Activated naive CD8-positive, alpha-beta T cell treated with anti-CD3 and anti-CD28 coated beads for 36 hours (primary cell): ENCODE measurements at places on chromosomes 6 and 20.

GRCh38 chr6:146682919-146683318 lies 84.1 kb downstream of the ADGB start:
- H3K27me3 ChIP-seq: peaks cover 8% of the 10 kb centered on the region
- H3K27ac ChIP-seq: no peak overlapping the region
- no peak overlapping the region for H3K4me3 ChIP-seq
- H3K4me1 ChIP-seq: no peaks in the 10 kb centered on the region
- H3K36me3 ChIP-seq: no peaks in the 10 kb centered on the region
- no peak for DNase-seq

- H3K27me3 ChIP-seq: peaks cover 92% of the 10 kb centered on the region
- H3K36me3 ChIP-seq: no peaks in the 10 kb centered on the region
- peaks cover 10% of the 10 kb centered on the region for H3K4me1 ChIP-seq
These were observed at the start of gene SYCP2L for GRCh38 chr6:10886691-10887502. Gene SYCP2L (plus strand): TSS chr6:10887052. CDS start chr6:10887127, 75 bp downstream.

- H3K4me1 ChIP-seq: no peaks in the 10 kb centered on the region
- H3K4me3 ChIP-seq: no peak overlapping the region
- H3K36me3 ChIP-seq: no peaks in the 10 kb centered on the region
- DNase-seq: no peak
- H3K27ac ChIP-seq: no peak overlapping the region
- H3K27me3 ChIP-seq: no peaks in the 10 kb centered on the region
These were observed 158.5 kb downstream of the BTBD3 start for GRCh38 chr20:12076200-12076599.

- no peak overlapping the region for H3K27ac ChIP-seq
- no peak overlapping the region for H3K4me3 ChIP-seq
- no peaks in the 10 kb centered on the region for H3K27me3 ChIP-seq
- H3K36me3 ChIP-seq: peaks cover 29% of the 10 kb centered on the region
- DNase-seq: no peak
These were observed 12.7 kb downstream of the STXBP5 start for GRCh38 chr6:147216915-147217314.

DNA sequence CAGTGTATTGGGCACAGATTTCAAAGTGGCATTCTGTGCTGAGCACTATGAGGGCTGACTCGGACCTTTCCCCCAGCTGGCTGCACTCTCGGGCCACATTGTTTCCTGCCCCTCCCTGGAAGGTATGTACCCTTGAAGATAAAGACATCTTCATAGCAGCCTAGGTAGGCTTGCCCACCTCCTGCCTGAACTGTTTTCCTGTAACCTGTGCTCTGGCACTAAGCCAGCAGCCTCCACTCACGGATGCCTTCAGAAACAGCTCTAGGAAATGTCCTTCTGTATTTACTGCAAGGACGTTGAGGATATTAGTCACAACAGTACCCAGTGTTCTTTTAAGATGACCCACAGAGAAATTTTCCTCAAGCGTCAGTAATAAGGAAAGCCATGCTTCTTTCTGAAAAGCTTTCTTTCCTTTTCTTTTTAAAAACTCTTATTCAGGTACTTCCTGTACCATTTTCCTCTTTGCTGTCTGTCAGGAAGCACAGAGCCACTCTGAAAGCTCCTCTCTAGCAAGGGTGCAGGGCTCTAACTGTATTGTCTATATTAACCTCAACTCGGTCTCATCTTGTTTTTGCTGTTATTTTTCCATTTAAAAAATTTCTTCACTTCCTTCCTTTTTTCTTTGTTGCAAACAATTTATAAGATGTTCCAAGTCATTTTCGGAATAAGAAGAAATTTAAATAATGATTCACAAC lies 43.5 kb downstream of the TTI1 start:
- no peak for DNase-seq
- H3K4me3 ChIP-seq: no peak overlapping the region
- no peaks in the 10 kb centered on the region for H3K27me3 ChIP-seq
- peaks cover 18% of the 10 kb centered on the region for H3K4me1 ChIP-seq

- H3K4me1 ChIP-seq: peaks cover 49% of the 10 kb centered on the region
- DNase-seq: peak; percentile 86
- peak overlapping the region; percentile 92 for H3K4me3 ChIP-seq
- H3K27ac ChIP-seq: peak overlapping the region; percentile 95
These were observed 703 bp downstream of the SNX9 start for GRCh38 chr6:157823528-157824370.

GRCh38 chr6:92989656-92990055 lies 429.7 kb downstream of the EPHA7 start:
- H3K27ac ChIP-seq: no peak overlapping the region
- DNase-seq: no peak
- no peaks in the 10 kb centered on the region for H3K36me3 ChIP-seq
- no peaks in the 10 kb centered on the region for H3K27me3 ChIP-seq
- H3K4me1 ChIP-seq: no peaks in the 10 kb centered on the region

GRCh38 chr20:50693001-50693400 lies 1.7 kb upstream of the RIPOR3 start:
- H3K4me3 ChIP-seq: no peak overlapping the region
- DNase-seq: no peak
- no peak overlapping the region for H3K27ac ChIP-seq
- peaks cover 10% of the 10 kb centered on the region for H3K4me1 ChIP-seq

DNA sequence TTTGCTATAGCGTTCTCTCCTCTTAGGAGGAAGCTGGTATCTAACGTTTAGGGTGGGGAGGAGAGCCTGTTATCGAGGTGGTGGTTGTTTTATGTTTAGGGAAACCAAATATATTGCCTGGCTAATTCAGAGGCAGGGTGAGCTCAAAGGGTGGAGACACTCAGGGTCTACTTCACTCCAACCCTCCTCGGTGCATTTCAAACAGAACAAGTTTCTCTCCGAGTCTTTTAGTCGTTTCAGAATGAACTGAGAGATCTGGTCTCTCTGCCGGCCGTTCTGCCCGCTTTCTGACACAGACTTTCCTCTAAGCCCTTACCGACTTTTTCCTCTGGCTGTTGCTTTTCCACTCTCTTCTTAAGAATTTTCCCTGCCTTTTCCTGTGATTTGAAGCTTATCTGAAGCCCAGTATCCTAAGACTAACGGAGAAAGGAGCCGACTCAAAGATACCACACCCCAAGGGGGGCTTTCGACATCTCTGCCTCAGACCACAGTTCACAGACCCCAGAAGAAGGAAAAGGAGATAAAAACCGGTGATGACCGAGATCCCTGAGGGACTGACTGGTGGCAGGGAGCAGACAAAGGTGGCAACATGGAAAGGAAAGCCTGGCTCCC lies 865 bp downstream of the STK38 start:
- H3K27ac ChIP-seq: peak overlapping the region; percentile 98
- peaks cover 19% of the 10 kb centered on the region for H3K36me3 ChIP-seq
- peak; percentile 40 for DNase-seq
- peaks cover 4% of the 10 kb centered on the region for H3K27me3 ChIP-seq
- peak overlapping the region; percentile 100 for H3K4me3 ChIP-seq

- no peak for DNase-seq
- H3K36me3 ChIP-seq: peaks cover 31% of the 10 kb centered on the region
These were observed 41.2 kb downstream of the CDC5L start for GRCh38 chr6:44428682-44429081.

DNA sequence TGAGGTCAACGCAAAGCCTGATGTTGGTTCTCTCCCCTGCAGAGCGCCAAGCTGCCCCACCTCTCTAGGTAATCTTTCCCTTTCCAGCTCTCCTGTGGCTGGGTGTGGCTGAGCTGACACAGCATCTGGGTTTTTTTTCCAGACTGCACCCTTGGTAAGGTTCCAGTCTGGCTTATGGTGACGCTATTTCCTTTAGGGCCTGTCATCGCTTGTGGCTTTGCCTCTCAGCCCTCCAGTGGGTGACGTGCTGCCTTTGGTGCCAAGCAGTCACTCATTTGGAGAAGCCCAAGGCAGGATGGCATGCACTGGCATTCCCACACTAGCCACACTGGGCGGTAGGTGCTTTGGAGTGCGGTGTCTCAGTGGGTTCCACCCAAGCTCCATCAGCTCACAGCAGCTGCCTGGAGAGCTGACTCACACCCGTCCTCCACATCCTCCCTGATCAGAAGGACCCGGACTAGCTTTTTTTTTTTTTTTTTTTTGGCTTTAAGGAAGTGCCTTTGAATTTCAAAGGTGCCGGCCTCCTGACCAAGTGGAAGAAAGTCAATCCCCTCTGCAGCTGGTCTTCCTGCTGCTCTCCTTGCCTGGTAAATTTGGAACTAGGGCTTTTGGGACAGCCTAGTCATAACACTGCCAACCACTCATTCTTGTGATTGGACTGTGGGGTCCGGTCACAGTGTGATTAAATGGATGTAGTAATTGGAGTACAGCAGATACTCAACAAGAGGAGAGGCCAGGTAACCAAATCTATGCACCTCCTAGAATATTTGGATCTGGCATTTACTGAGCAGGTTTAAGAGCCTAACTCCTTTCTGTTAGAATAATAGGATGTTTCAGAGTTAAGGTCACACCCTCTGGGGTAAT lies 153.6 kb downstream of the CD83 start:
- H3K4me3 ChIP-seq: no peak overlapping the region
- H3K36me3 ChIP-seq: no peaks in the 10 kb centered on the region
- peaks cover 39% of the 10 kb centered on the region for H3K4me1 ChIP-seq
- H3K27me3 ChIP-seq: no peaks in the 10 kb centered on the region
- peak; percentile 57 for DNase-seq

DNA sequence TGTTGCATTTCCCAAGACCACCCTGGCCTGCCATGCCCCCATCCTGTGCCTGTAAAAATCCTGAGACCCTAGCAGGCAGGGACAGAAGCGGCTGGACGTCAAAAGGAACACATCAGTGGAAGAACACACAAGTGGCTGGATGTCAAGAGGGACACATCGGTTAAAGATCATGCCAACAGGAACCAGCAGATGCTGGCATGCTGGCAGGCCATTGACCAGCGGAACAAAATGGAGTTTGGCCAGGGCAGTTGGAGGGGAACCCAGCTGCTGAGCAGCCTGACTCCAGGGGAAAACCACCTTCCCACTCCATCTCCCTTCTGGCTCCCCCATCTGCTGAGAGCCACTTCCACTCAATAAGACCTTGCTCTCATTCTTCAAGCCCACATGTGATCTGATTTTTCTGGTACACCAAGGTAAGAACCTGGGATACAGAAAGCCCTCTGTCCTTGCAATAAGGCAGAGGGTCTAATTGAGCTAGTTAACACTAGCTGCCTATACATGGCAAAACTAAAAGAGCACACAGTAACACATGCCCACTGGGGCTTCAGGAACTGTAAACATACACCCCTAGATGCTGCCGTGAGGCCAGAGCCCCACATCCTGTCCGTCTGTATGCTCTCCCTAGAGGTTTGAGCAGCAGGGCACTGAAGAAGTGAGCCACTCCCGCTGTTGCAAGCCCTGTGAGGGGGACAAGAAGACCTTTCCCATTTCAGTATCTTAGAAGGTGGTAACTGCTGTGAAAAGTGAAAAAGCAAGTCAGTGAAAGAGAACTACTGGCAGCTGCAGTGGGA lies 4.2 kb upstream of the TSBP1 start:
- no peak overlapping the region for H3K4me3 ChIP-seq
- no peaks in the 10 kb centered on the region for H3K36me3 ChIP-seq
- no peaks in the 10 kb centered on the region for H3K4me1 ChIP-seq

DNA sequence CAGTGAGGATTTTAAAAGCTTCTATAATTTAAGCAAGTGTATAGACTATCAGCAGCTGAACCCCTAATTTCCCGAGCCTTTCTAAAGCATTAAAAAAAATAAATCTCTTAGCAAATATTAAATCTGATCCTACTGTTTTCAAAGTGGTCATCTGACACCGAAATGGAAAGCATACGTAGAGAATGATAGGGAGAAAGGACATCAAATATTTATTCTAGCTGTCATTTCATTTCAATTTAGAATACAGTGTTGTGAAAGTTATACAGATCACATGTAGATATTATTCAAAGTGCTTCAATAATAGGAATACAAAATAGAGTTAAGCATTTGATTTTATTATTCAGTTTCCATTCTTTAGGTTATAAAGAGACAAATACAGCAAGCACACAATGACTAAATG lies 61.9 kb upstream of the PKIB start:
- no peak overlapping the region for H3K4me3 ChIP-seq
- H3K27ac ChIP-seq: no peak overlapping the region
- H3K36me3 ChIP-seq: no peaks in the 10 kb centered on the region

DNA sequence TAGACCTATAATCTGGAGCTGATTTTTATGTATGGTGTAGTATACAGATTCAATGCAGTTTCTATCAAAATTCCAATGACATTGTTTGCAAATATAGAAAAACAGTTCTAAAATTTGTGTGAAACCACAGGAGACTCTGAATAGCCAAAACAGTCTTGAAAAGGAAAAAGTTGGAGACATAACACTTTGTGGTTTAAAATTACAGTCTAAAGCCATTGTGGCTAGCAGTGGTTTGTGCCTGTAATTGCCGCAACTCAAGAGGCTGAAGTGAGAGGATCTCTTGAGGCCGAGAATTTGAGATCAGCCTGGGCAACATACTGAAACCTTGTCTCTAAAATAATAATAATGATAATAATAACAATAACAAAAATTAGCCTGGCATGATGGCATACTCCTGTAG lies 213.7 kb downstream of the CDKAL1 start:
- H3K27ac ChIP-seq: no peak overlapping the region
- H3K36me3 ChIP-seq: peaks cover 21% of the 10 kb centered on the region

DNA sequence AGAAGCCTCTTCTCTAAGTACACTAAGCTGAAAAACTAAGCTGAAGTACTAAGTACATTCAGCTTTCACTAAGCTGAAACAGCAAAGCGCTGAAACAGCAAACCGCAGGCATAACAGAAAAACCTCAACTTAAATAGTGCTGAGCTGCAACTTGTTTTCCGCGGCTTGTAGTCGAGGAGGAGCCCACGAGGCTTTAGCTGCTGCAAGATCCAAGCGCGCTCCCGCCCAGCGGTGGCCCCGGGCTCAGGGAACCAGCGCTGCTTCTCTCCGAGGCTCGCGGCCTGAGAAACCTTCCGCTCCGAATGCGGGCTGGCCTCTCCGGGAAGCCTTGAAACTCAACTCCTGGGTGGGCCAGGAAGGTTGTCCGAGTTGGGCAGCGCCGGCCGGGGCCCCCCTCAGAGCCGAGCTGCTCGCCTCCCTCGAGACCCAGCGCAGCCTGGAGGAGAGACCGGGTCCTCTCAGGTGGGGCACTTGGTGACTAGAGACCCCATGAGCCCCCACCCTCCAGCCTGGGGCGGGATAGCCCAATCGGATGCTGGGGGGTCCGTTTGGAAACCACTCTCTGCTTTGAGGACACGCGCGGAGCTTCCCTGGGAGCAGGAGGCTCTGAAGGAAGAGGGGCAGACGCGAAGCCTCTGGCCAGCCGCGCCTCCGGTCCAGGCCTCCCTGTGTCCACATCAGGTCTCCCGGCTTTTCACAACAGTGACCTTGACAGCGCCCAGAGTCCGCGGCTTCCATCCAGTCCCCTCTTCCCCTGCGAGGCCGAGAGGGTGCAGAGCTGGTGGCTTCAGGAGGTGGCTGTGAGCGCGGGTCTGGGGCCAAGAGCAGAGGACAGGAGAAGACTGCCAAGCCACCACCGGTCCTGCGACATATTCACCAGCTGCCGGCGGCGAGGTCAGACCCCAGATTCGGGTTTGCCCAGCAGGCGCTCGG lies 38.1 kb upstream of the HLA-E start:
- peak overlapping the region; percentile 35 for H3K4me3 ChIP-seq
- H3K36me3 ChIP-seq: no peaks in the 10 kb centered on the region
- peaks cover 36% of the 10 kb centered on the region for H3K4me1 ChIP-seq
- H3K27ac ChIP-seq: no peak overlapping the region

- H3K36me3 ChIP-seq: peaks cover 46% of the 10 kb centered on the region
- peaks cover 38% of the 10 kb centered on the region for H3K4me1 ChIP-seq
- DNase-seq: no peak
These were observed 29.7 kb downstream of the SLC12A5 start for GRCh38 chr20:46058599-46059281.
